ENCODE measurements at places on chromosomes 5 and 9.

DNA sequence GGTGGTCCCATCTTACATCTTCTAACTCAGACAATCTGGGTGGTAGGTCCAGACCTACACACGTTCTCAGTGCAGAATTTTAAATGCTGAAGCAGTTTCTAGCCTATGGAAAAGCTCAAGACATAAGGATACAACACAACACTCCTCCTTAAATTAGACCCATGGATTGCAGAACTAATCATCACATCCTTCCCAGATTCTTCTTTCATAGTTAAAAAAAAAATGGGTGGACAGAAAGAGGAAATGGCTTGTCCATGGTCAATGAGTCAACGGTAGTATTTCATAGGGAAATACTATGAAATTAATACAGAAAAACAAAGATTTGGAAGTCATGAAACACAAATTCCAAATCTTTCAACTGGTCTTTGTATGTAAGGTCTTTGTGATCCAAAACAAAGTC is 106.9 kb downstream of the PAPPA start:
- no peak for DNase-seq

GRCh38 chr9:68981789-68982188 is 32.1 kb downstream of the PRKACG start:
- no peak for DNase-seq

DNA sequence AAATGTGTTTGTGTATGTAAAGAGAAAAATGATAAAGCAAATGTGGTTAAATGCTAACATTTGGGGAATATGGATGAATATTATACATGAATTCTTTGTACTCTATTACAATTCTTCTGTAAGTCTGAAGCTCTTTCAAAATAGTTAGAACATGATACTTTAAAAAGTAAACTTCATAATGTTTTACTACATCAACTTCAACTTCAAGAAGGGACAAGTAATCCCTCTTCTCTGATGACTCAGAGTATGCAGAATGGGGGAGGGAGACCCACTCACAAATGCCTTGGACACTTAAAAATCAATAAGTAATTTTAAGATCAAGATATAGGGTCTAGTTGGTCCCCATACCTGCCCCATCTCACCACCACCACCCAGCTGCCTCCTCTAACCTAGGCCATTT is 162.4 kb downstream of the ESM1 start:
- no peak for DNase-seq

- no peak for DNase-seq
Observed at GRCh38 chr5:39461007-39461682, 36.4 kb upstream of the DAB2 start.

DNA sequence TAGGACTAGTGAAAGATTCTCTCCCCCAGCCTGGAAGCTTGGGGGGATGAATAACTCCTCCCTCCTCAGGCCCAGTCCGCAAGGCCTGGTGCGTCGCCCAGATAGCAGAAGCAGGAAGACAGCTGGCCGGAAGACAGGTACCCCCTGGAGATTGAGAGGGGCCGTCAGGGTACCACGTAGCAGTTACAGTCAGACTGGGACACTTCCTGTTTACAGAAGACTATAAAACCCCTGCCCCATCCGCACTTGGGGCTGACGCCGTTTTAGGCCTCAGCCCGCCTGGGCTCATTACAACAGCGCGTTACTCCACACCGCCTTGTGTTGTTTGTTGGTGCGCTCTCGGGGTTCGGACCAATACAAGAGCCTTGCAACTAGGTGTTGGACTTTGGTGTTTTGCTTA is 15.4 kb downstream of the SEMA6A start:
- DNase-seq = no peak

GRCh38 chr5:111134864-111135263 is 42.7 kb downstream of the WDR36 start:
- DNase-seq = no peak

Data from activated CD4-positive, CD25-positive, alpha-beta regulatory T cell treated with anti-CD3 and anti-CD28 coated beads, Interleukin-2, amount 50 U/mL, for 72 hours (primary cell).